ENCODE measurements at places on chromosomes 3 and 15.

GRCh38 chr3:114454551-114455251 is 160.9 kb downstream of the TIGIT start:
- DNase-seq, result no peak

DNA sequence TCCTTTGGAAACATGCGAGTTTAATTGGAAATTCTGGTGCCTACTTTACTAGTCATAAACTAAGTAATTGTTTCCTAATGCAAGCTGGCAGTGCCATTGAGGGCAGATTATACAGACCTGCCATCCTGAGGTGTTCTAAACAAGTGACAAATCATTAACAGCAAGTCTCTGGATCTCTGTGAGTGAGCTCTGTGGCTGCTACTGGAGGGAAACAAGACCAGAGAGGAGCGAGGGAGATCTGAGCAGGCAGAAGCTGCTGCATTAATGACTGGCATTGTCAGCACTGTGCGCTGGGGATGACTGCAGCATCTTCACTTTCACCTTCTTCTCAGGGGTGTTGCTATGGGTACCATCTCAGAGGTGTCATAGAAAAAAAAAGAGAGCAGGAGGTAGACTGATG is 308.4 kb upstream of the DPH6 start:
- no peak for DNase-seq

DNA sequence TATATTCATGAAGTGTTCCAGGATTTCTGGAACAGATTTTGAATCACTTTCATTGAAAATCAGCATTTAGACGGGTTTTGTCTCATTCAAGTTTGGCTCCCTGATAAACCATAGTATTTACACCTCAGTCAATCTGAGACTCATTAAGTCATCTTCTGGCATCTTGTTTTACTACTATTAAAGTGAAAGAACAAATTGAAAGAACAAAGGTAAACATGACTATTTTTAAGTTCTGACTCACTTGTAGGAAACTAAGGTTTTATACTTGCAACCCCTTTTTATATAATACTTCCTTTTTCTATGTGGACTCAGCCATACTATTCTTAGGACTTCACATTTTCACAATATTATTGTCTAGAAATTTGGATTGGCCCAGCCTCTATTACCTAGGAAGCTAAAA is 854.4 kb downstream of the SQOR start:
- DNase-seq, result no peak

DNA sequence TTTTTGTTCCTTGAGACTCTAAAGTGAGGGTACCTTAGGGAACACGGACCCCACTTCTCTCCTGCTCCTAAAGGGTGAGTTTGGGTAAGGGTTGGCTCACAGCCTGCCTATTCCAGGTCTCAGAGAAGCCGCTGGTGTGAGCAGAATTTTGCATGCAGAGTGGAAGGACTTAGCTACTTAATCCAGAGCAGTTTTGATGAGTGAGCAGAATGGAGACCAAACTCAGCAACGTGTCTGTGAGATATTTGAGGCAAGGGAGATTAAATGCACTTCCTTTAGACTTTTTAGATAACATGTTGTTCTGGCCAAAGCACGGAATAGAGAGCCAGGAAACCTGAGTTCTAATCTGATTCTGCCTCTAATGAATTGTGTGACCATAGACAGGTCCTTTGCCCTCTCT is 5.1 kb downstream of the SLC24A1 start:
- no peak for DNase-seq

DNA sequence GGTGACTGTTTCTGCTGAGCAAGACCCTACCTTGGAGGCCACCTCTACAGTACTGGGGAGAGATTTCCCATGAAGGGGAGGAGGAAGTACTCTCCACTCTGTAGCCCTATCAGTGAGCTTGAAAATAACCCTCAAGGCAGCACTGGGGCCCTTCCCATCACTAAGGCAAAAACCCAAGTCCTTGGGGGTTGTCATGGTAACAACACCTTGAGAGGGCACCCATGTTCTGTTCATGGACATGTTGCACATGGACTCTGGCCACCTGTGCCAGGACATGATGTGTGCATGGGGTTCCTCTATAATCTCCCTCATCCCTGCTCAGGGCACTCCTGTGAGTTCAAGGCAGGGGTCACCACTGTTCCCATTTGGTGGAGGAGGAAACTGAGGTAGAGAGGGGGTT is 10.9 kb upstream of the CDC25A start:
- DNase-seq, result no peak

GRCh38 chr3:127749787-127750225 is 72.5 kb downstream of the MGLL start:
- DNase-seq, result no peak

GRCh38 chr3:136994772-136995516 is 37.2 kb downstream of the IL20RB start:
- no peak for DNase-seq

DNA sequence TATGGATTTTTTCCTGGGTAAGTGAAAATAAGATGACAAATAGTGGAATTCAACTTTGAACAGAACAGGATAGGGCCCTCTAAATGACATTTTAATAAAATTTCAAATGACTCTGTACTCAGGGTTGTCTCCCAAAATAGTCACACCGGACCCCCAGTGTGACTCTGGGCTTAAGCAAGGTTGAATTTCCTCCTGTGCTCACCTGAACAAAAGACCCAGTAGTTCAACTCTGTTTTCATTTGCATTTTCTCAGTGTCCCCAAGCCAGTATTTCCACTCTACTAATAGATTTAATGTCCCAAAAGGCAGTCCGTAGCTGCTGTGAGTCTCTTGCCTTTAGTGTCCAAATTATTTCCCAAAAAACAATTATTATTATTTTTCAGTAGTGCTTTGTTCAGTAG is 296.6 kb downstream of the PLOD2 start:
- no peak for DNase-seq

DNA sequence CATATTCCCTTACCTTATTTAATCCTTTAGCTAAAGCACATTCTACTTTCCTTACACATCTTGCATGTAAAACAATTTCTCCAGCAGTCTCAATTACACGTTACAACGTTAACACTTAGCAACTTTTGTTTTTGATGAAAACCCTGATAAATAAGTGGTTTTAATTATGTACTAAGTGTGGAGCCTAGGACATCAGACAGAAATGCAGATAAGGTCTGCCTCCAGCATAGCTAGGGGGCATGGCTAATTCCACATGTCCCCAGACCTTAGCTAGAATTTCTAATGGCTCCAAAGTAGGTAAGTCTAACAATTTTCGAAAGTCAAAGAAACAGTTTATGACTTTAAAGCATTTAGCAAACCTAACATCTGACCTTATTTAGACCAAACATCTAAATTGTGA is 77.4 kb upstream of the TERB2 start:
- no peak for DNase-seq

GRCh38 chr3:112604536-112604935 is 36.4 kb downstream of the CCDC80 start:
- no peak for DNase-seq
